CD8-positive, alpha-beta memory T cell (primary cell): ENCODE measurements at places on chromosomes 6 and 20. TPM values are rescaled to one million over a fixed set of nuclear protein-coding genes. Genes with fewer than 3 reads are reported as not detected.

Gene DEF6
- 73.0 TPM for total RNA-seq

Gene CHRNA4
- total RNA-seq: not detected

Gene PPP1R14C
- 1.6 TPM for total RNA-seq

Gene HLA-G
- 0.69 TPM for total RNA-seq

Gene SPATS1
- total RNA-seq: not detected

Gene MTCH1
- total RNA-seq: 116 TPM

Gene PRSS35
- not detected for total RNA-seq

Gene TDRD6
- total RNA-seq: not detected

Gene PTCRA
- total RNA-seq: not detected

Gene TCP11
- total RNA-seq: not detected
